ENCODE measurements at places on chromosomes 6 and 20. TPM values are rescaled to one million over a fixed set of nuclear protein-coding genes. Genes with fewer than 3 reads are reported as not detected.

Gene ASIP
- total RNA-seq = not detected

Gene RIPOR3
- 0.29 TPM for total RNA-seq

Gene NFS1
- total RNA-seq = 13.7 TPM

Gene TAAR8
- total RNA-seq = not detected

Gene CLPSL2
- not detected for total RNA-seq

GRCh38 chr6:146388736-146389364 lies 154.8 kb upstream of the RAB32 start:
- H3K4me1 ChIP-seq = peaks cover 6% of the 10 kb centered on the region
- no peaks in the 10 kb centered on the region for H3K36me3 ChIP-seq
- DNase-seq = no peak

- H3K36me3 ChIP-seq = no peaks in the 10 kb centered on the region
- no peak for DNase-seq
- peak overlapping the region; percentile 38 for H3K4me3 ChIP-seq
Measured at GRCh38 chr6:31775633-31776484, 1.3 kb downstream of the VWA7 start.

GRCh38 chr20:22586645-22587310 lies 2.4 kb upstream of the FOXA2 start:
- peak; percentile 72 for DNase-seq
- peaks cover 18% of the 10 kb centered on the region for H3K4me1 ChIP-seq
- H3K27ac ChIP-seq = peak overlapping the region; percentile 49
- H3K27me3 ChIP-seq = peaks cover 30% of the 10 kb centered on the region
- H3K36me3 ChIP-seq = peaks cover 6% of the 10 kb centered on the region
